ENCODE measurements at places on chromosomes 13 and 19. TPM values are rescaled to one million over a fixed set of nuclear protein-coding genes. Genes with fewer than 3 reads are reported as not detected.

LRG1 gene
- not detected for total RNA-seq

SWSAP1 gene
- 0.45 TPM for total RNA-seq

OR7A5 gene
- not detected for total RNA-seq

ACP7 gene
- total RNA-seq, result 0.45 TPM

GFY gene
- not detected for total RNA-seq

CRB3 gene
- not detected for total RNA-seq

ZNF285 gene
- total RNA-seq, result 1.6 TPM

PEG3 gene
- total RNA-seq, result 0.49 TPM

B3GNT3 gene
- not detected for total RNA-seq

ZNF493 gene
- total RNA-seq, result 19.1 TPM

TBXA2R gene
- 0.49 TPM for total RNA-seq

FAM124A gene
- total RNA-seq, result 3.3 TPM

ZNF626 gene
- total RNA-seq, result 7.1 TPM

GYS1 gene
- 38.6 TPM for total RNA-seq

S1PR5 gene
- total RNA-seq, result 0.27 TPM

FGF9 gene
- total RNA-seq, result 0.18 TPM

FFAR3 gene
- total RNA-seq, result not detected

PALM3 gene
- not detected for total RNA-seq

ZNF256 gene
- 2.5 TPM for total RNA-seq

PPM1N gene
- total RNA-seq, result 0.99 TPM

ZNF547 gene
- total RNA-seq, result 4.1 TPM

ICAM1 gene
- total RNA-seq, result 6.5 TPM

CEACAM4 gene
- not detected for total RNA-seq

CEACAM16 gene
- total RNA-seq, result not detected

C1QTNF9B gene
- not detected for total RNA-seq

XAB2 gene
- total RNA-seq, result 30.5 TPM

SLITRK6 gene
- 0.18 TPM for total RNA-seq

All from fibroblast of the aortic adventitia (primary cell).